ENCODE measurements at places on chromosomes 16 and 17.

DNA sequence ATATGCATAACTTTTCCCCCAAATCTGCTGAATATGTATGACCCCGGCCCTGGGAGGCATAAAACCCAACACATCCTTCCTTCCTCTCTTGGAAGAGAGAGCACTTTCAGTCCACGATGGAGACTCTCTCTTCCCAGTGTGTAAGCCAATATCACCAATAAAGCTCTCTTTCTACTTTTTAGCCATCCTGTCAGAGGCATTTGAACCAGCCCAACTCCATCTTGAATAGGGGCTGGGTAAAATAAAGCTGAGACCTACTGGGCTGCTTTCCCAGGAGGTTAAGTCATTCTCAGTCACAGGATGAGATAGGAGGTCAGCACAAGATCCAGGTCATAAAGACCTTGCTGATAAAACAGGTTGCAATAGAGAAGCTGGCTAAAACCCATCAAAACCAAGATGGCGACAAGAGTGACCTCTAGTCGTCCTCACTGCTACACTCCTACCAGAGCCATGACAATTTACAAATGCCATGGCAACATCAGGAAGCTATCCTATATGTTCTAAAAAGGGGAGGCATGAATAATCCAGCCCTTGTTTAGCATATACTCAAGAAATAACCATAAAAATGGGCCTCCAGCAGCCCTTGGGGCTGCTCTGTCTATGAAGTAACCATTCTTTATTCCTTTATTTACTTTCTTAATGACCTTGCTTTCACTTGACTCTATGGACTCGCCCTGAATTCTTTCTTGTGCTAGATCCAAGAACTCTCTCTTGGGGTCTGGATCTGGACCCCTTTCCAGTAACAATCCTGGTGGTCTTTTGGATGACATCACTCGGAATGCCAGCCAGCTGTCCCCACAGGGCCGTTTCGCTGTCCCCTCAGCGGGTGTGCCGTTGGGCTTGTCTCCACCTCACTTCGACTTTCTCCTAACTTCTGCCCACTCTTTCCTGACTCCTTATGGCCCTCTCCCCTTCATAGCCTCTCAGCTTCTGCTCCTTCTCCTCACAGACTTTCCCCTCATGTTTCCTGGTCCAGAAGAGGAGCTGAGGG is 53.4 kb upstream of the NKD1 start:
- no peak for DNase-seq

DNA sequence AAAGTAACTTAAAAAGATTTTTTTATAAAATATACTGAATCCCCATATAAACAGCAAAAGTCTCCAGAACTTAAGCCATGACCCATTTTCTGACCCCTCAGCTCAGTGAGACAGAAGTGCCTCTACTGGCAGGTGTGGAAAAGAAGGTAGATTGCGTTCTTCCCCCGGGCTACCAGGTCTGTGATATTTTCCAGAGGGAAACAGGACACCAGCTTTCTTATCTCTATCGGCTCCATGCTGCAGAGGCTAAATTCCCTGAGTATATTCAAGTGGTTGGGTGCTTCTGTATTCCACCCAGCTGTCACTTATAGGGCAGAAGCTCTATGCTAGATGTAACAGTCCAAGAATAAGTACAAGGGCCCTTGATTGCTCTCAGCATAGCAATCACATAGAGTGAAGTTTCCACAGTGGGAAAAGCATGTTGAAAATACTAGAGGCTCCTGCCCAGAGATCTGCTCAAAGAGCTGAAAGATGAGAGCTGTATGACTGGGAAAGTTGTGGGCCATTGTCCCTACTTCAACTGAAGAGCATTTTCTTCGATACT is 687.3 kb downstream of the CDH11 start:
- DNase-seq: peak; percentile 15

DNA sequence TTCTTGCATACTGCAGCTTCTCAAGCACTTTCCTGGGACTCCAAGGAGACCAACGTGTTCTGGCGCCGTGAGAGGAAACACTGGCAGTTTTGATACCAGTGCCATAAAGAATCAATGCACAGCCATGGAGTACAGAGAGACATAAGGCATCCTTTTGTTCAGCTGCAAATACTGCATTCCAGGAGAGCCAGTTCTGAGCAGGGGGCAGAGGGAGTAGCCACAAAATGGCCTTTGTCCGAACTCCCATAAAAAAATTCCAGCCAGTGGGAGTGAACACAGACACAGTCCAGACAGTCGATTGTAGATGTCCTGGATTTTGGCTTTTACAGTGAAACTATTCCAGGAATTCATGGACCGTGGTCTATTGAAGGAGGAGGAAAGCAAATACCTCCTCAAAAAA is 36.2 kb upstream of the TEKT3 start:
- no peak for DNase-seq

DNA sequence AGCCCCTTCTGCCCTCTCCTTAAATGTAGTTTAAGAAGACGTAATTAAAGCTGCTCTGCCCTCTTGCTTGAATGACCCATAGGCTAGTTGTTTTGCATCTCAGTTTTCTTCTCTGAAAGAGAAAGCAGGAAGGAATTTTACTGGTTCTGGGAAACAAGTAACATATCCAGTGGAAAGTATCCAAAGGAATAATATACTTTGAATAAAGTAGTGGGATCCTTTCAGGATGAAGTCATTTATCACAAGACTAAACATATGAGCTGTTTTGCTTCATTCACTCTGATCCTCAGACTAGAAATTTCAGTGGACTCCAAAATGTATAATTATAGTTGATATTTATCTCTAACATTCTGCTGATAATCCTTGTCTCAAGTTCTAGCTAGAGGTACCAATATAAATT is 1297.6 kb upstream of the GOT2 start:
- DNase-seq: no peak

DNA sequence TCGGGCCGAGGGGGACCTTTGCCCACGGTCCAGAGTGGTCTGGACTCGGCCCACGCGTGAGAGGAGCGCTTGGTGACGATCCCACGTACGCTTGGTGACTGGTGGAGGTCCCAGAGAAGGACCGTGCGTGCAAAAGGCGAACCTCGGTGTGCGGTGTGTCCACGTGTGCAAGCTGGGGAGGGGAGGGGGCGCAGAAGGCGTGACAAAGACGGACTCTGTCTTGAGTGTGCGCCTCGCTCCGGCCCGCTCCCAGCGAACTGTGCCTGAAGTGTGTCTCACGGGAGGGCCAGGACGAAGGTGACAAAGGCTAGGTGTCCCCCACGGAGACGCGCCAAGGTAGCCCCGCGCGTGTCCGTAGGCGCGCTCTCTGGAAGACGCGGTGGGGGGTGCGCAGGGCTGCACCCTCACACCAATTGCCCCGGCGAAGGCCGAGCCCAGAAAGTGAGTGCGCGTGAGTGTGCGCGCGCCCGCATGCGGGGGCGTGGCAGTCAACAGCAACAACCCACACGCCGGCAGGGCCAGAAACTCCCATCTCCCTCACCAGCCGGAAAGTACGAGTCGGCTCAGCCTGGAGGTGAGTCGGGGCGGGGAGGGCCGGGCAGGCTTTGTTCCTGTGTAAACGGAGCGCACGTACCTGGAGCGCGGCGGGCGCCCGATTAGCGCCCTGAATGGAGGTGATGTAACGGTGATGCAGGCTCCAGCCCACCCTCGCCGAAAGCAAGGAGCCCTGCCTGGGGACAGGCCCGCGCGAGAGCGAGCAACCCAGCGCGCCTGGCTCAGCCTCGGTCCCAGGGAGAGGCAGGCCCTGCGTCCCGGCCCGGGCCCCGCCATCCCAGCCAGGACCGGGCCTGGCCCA is at the start of gene GPRC5C:
GPRC5C (plus strand) TSS at position 521 of the 856 bp plus-strand sequence. CDS start 7,689 bp downstream, outside the sequence.
- peak; percentile 39 for DNase-seq

- DNase-seq: no peak
Measured at GRCh38 chr16:25783226-25783625, 91.5 kb downstream of the HS3ST4 start.

DNA sequence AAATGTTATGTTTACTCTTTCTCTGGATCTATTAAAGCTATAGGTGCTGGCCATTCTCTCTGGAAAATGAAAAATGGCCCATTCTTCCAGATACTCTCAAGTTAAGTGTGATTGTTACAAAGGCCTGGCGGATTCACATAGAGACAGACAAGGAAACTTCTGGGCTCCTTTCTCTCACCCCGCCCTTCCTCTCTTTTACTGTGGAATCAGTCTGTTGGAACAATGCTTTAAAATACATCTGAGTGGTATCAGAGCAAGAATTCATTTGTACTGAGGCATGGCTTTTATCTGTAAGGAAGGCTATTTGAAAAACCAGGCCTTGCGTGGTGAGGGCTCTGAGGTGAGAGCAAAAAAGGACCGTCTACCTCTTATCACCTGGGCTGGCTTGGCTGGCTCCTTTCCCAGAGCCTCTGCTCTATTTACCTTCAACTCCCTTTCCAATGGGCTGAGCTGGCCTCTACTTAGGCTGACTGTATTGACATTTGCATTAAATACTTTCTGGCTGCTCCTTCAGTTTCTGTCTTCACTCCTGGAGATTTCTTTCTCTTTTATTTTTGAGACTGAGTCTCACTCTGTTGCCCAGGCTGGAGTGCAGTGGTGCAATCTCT is 274.0 kb downstream of the PHKB start:
- no peak for DNase-seq

DNA sequence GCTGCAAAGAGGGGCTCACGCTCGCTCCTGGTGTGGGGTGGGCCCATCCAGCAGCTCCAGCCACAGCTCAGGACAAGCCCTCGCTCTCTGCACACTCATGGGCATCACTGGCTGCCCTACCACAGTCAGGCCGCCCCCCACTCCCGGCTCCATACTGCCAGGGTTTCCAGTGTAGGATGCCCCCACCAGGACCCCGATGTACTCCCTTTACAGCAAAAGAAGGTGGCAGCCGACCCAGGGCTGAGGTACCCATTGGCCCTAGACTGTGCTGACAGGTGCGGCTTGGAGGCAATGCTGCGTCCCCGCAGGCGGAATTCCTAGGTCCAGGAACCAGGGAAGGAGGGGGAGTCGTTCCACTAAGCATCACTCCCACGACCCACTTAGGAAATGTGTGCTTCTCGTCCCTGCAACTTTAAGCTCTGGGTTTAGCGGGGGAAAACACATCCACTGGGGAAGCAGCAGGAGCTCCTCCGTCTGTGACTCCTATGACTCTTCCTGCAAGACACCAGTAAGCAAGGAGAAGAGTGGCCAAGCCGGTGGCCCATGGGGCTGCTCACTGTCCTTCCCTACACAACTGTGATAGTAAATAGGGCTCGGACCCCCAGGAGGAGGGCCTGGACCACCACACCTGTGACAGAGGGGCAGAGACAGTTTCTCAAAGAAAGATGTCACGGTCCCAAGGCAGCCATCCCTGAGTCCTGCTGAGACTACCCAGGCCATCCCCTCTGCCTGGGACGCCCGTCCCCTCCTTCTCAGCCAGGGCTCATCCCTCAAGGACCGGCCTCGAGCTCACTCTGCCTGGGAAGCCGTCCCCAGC is 13.1 kb downstream of the CORO7 start:
- no peak for DNase-seq

- no peak for DNase-seq
Measured at GRCh38 chr17:61496957-61497653, 44.9 kb downstream of the TBX4 start.

GRCh38 chr17:80195671-80196529 is 24.2 kb downstream of the SGSH start:
- DNase-seq: no peak

DNA sequence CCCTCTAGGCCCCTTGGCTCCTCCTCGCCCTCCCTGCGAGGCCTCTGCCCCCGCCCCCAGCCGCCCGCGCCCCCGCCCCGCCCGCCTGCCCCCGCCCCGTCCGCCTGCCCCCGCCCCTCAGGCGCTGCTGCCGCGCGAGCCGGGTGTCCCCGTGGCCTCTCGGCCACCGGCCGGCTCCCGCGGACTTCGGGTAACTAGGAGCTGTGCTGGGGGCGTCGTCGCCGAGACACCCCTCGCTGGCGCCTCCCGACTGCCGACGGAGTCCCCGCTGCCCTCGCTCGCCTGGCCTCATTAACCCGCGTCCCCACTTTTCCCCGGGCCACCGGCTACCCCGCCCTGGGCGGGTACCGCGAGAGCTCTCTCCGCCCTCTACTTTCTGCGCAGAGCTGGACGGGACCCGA is at the start of gene TLCD1:
TLCD1 (minus strand) TSS at position 8 of the 401 bp plus-strand sequence. CDS start 136 bp downstream, outside the sequence.
- DNase-seq: no peak

DNA sequence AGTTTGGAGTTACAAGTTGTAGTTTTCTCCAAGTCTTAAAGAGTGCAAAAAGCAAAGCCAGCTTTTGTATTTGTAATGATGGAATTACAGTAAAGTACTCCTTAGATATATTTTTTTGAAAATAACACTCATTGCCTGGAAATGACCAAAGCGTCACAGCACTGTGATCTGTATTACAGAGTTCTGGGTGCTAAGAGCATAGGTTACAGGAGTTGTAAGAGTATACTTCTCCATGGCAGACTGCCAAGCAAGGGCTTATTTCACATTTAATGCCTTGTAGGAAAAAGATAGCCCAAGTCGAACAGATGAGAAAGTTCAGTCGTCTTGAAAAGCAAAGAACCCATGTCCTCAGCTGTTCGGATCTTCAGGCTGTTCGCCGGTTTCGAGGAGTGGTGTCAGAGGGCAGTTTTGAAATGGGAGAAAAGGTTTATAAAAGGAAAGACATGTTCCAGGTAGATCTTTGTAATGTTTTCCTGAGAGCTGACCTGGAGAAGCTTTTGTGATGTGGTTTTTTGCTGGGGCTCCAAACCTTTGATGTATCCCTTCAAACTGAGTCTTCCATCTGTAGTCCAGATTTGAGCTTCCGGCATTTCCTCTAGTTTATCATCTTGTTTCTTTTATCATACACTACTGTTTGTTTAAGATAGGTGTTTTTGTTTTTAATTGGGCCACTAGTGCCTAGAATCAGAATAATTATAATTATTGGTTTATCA is 41.3 kb downstream of the ERCC4 start:
- DNase-seq: peak; percentile 30

- DNase-seq: no peak
Measured at GRCh38 chr17:41334385-41335305, 16.0 kb downstream of the KRT33A start.

- no peak for DNase-seq
Measured at GRCh38 chr17:36495076-36495578, 8.6 kb downstream of the ZNHIT3 start.
